ENCODE measurements at places on chromosomes 11 and 22.

DNA sequence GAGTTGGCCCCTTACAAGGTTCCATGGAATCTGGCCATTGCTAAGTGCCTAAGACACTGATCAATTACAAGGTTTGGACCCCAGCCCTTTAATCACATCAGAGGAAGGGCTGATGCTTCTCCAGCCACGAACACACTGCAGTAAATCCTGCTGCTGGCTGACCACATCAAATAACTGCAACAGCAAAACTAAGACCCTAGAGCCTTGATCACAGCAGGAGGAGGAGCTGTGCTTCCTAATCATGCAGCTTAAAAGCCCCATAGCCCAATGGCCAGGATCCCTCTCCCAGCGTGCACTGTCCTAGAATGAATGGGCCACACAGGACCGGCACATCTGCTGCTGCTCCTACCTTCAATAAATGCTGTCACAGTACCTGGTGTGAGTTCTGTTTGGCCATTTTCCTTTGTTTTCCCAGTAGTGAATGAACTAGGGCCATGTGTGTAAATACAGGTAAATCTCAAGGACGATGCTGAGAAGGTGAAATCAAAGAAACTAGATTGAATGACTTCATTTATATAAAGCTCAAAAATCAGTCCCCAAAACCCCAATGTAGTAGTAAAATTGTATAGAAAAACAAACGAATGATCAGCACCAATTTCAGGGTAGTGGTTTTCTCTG lies 12.7 kb downstream of the ZP1 start:
- DNase-seq, result no peak

- DNase-seq, result no peak
These were observed 12.8 kb downstream of the BRSK2 start for GRCh38 chr11:1402355-1403077.

GRCh38 chr11:108958368-108959104 lies 293.7 kb downstream of the DDX10 start:
- no peak for DNase-seq

DNA sequence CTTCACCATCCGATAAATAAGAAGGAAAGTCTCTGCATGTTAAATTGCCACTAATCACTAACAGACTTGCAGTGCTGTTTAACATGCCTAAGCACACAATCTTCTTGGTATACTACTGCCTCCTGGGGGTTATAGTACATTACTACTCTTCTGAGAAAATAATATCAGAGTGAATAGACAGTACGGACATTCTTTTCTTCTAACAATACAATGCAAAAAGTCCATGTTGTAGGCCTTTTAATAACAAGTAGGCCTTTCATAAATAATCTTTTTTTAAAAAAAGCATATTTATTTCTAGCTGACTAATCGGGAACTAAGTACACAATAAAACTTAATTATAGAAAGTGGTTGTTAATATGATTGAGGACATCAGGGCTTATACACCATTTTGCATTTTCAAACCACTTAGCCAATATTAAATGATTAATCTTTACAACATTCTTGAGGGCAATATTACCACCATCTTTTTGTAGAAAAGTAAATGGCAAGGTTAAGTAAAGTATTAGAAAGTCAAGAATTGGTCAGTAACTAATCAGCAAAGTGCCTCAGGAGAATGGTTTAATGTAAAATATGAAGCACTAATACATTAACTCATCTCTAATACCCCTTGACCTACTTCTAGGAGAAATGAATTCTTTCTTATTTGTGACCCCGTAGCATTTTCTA lies 84.7 kb downstream of the TTC28 start:
- peak; percentile 60 for DNase-seq

DNA sequence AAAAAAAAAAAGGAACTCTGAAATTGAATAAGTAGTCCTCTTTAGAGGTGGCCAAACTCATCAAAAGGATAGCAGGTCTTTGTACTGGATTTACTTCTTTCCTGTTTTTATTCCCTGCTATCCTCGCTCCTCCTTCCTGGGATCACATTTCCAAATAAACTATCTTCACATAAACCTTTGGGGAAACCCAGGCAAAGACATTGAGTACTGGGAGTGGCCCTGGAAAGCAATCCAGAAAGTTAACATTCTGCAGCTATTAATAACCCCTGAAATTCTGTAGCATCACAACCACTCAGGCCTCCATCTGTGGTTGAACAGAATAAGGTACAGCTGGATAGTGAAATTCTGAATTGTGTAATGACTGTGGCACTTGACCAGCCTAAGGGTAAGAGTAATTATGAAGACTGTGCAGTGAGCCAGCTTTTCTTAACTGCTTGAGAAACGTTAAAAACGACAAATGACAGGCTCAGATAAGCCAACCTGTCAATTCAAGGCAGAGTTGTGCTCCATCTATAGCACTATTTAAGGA lies 58.8 kb downstream of the ISX start:
- DNase-seq, result no peak

DNA sequence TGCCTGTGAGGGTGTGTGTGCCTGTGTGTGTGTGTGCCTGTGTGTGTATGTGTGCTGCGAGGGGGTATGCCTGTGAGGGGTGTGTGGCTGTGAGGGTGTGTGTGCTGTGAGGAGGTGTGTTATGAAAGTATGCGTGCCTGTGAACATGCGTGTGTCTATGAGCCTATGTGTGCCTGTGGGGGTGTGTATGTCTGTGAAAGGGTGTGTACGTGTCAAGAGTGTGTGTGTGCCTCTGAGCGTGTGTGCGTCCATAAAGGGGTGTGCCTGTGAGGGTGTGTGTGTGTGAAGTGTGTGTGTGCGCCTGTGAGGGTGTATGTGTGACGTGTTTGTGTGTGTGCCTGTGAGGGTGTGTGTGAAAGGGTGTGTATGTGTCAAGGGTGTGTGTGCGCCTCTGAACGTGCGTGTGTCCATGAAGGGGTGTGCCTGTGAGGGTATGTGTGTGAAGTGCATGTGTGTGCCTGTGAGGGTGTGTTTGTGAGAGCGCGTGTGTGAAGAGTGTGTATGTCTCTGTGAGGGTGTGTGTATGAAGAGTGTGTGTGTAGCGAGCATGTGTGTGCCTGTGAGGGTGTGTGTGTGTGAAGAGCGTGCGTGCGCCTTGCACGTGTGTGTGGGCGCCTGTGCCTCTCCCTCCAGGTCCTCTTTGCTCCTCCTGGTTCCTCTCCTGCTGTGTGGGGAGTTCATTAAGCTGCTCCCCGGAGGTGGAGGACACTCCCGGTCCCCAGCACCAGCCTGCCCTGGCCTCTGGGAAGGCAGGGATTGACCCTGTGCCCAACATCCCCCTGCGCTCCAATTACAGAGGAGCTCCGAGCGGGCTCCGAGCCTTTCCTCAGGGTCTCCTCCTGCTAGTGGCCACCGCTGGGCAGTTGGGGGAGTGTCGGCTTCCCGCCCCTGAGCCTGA lies 53.3 kb downstream of the CACNA1I start:
- DNase-seq, result no peak

DNA sequence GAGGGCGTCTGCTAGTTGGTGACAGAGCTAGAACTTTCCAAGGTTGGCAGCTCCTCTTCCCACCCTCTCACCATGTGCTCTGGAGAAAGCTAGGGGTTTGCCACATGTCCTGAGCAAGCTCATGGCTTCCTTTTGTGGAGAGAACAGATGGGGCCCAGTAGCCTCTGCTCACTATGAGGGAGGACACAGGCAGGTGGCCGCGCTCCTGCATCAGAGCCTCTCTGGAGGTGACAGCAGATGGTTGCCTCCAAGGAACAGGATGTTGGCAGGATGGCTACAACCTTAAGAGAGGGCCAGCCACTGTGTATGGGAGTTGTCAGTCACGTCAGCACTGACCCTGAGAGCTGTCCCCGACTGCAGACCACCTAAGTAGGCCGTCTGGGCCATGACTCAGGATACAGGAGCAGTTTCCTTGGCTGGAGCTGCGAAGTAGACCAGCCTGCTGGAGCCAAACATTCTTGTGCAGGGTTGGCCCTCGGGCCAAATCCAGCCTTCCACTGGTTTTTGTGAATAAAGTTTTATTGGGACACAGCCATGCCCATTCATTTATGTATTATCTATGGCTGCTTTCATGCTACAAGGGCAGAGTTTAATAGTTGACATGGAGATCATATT lies 28.0 kb downstream of the SGSM1 start:
- DNase-seq, result no peak

Measured in NCI-H510A treated with DMSO at 0.1 percent for 48 hours (cell line).